Hematopoietic multipotent progenitor cell (in vitro differentiated cells): ENCODE measurements at places on chromosomes 7 and 10. TPM values are rescaled to one million over a fixed set of nuclear protein-coding genes. Genes with fewer than 3 reads are reported as not detected.

DPYSL4 gene
- 0.27 TPM for total RNA-seq

DENND2A gene
- total RNA-seq: not detected

NEUROD6 gene
- total RNA-seq: not detected

LOXL4 gene
- total RNA-seq: 2.2 TPM

DNAJC12 gene
- 1.9 TPM for total RNA-seq

PIP gene
- not detected for total RNA-seq

PRSS2 gene
- 22.9 TPM for total RNA-seq

SPDYE11 gene
- total RNA-seq: not detected

RASSF4 gene
- 1.1 TPM for total RNA-seq

FFAR4 gene
- not detected for total RNA-seq

BHLHA15 gene
- 0.27 TPM for total RNA-seq

CXCL12 gene
- total RNA-seq: under 0.01 TPM

FKBP14 gene
- total RNA-seq: 3.5 TPM

PLXDC2 gene
- 38.0 TPM for total RNA-seq

SFRP5 gene
- 1.9 TPM for total RNA-seq

PARD3 gene
- total RNA-seq: 3.2 TPM

PLEKHS1 gene
- not detected for total RNA-seq

TYW1B gene
- 6.7 TPM for total RNA-seq

ADCY1 gene
- under 0.01 TPM for total RNA-seq

ZNF394 gene
- total RNA-seq: 61.4 TPM

NFE2L3 gene
- 24.5 TPM for total RNA-seq

ATG9B gene
- 2.7 TPM for total RNA-seq
